Activated naive CD8-positive, alpha-beta T cell treated with anti-CD3 and anti-CD28 coated beads for 36 hours (primary cell): ENCODE measurements at places on chromosomes 13 and 19. TPM values are rescaled to one million over a fixed set of nuclear protein-coding genes. Genes with fewer than 3 reads are reported as not detected.

The TRPC4 gene
- total RNA-seq = not detected

DNA sequence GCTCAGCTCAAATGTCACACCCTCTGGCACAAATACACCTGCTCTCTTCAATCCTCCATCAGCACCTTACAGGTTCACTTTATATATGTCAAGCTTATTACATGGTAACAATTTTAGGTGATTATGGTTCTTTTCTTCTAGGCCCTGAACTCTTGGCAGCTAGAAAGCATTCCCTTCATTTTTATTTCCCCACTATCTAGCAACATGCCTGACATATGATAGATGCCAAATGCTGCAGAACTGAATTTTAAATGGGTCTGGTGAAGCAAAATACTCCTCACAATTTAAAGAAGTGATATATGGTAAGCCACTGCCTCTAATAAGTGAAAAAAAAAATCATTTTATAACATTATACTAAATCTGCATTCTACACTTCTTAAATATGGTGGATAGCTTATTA lies 95.2 kb downstream of the USP12 start:
- DNase-seq = no peak

The ZNF93 gene
- total RNA-seq = 17.3 TPM

DNA sequence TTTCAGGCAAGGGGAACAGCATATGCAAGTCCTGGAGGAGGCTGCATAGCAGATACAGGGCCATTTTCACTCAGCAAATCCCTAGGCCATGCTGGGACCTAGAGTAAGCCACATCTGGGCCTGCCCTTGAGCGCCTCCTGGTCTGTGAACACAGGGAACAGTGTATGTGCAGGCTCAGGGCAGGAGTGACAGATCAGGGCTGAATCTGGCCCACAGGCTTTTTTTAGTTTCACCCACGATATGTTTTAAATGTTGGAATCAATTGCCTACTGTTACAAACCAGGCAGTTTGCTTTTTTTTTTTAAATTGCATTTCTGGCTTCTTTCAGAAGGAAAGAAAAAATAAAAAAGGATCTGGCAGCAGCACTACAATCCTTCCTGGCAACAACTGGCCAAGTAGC lies 1.5 kb upstream of the TMEM145 start:
- no peak for DNase-seq

- DNase-seq = no peak
These were observed 1.5 kb downstream of the FXYD3 start for GRCh38 chr19:35117116-35117515.

- no peak for DNase-seq
These were observed 271.0 kb downstream of the DNAJC15 start for GRCh38 chr13:43294412-43294811.

DNA sequence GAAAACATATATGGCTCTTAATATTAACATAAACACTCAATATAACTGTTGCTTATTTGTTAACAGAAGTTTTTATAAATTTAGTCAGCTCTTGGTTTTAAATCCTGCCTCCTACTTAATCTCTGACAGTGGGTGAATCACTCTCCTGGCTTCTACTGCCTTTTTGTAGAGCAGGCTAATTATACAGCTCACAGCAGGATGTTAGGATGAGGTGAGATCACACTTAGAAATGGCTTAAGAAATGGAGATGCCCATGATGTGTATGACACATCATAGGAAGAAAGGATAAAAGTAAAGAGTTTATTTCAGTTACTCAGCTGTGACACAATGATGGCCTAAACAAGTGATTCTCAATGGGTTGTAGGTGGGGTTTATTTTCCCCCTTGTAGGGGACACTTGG lies 345.6 kb downstream of the SPRY2 start:
- no peak for DNase-seq

The ZNF567 gene
- 9.4 TPM for total RNA-seq

GRCh38 chr13:90272356-90272755 lies 1075.1 kb upstream of the MIR17HG start:
- no peak for DNase-seq

GRCh38 chr19:54369082-54369687 lies 4.5 kb upstream of the LAIR1 start:
- no peak for DNase-seq

DNA sequence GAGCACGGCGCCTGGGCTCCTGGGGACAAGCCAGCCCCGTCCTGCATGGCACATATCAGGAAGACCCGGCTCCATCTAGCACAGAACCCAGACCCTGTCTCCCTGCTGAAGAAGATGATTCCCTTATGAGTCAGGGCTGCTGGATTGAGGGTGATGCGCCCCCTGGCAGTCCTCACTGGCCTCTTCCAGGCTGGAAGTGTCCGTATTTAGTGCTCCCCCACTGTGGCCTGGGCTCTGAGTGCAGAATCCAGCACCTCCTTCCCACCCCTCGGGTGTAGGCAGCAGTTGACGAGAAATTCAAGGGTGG lies 14.9 kb downstream of the COMP start:
- no peak for DNase-seq

DNA sequence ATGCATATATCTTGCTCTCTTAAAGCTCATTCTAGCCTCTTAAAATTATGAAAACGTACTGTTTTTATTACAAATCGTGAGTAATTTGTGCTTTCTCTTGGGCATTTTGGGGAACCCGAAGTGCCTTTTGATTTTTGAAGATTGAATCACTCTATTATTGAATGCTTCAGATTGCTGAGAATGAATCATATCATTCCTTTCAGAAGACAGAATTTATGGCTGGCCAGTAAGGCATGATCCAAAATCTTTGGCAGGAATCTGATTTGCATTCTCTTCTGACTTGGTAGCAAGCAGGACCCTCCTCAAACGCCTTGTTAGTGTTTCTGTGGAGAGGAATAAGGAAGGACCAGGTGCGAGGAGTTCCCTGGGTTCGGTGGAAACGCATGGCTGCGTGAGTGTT lies 49.5 kb downstream of the STARD13 start:
- DNase-seq = no peak

The KLK11 gene
- total RNA-seq = not detected

The KLK3 gene
- not detected for total RNA-seq

DNA sequence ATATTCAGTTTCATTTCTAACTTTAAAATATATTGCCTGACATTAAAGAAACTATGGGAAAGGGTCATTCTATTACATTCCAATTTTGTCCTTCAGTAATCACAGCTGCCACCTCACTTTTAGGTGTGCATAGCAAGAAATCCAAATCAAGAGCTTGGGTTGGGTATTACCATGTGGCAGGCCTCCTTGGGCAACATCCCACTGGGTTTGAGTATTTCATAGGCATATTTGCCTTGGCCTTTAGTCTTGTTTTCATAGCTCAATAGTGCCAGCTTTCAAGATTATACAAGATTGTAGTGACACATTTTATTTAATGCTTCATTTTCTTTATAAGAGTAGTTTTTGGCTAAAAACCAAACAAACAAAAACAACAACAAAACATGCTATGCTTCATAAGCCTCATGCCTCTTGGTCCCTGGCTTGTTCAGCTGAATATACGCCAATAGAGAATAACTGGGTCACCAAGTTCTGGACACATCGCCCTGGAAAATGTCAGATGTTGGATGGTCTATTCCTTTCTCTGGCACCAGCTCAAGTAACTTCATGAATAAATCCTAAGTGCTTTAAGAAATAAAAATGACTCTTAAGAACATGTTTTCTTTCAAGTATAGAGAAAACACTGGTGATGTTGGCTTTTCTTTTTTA lies 167.4 kb upstream of the STARD13 start:
- DNase-seq = no peak

The CEACAM7 gene
- not detected for total RNA-seq

- no peak for DNase-seq
These were observed 91.8 kb downstream of the COL4A2 start for GRCh38 chr13:110398564-110399507.

The VSTM2B gene
- total RNA-seq = not detected

The CYP2F1 gene
- not detected for total RNA-seq

- DNase-seq = no peak
These were observed 113.2 kb downstream of the ESD start for GRCh38 chr13:46683676-46684260.

The HIPK4 gene
- total RNA-seq = not detected

DNA sequence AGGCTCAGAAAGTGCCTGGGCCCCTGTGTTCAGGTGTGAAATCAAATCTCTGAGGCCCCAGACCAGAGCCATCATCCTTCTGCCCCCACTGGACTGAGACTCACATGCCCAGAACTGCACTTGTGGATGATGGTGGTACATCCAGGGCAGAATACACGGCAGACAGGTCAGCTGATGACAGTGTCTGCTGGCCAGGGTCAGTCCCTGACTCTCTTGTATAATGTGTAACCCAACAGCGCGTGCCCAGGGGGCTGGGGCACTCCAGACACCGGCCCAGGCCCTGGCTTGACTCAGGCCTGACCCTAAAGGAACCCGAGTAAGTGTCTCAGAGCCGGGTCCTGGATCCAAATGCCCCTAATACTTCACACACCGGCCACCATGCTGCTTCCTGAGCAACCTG lies 37.4 kb upstream of the GATAD2A start:
- no peak for DNase-seq

The ZGLP1 gene
- total RNA-seq = 4.0 TPM

DNA sequence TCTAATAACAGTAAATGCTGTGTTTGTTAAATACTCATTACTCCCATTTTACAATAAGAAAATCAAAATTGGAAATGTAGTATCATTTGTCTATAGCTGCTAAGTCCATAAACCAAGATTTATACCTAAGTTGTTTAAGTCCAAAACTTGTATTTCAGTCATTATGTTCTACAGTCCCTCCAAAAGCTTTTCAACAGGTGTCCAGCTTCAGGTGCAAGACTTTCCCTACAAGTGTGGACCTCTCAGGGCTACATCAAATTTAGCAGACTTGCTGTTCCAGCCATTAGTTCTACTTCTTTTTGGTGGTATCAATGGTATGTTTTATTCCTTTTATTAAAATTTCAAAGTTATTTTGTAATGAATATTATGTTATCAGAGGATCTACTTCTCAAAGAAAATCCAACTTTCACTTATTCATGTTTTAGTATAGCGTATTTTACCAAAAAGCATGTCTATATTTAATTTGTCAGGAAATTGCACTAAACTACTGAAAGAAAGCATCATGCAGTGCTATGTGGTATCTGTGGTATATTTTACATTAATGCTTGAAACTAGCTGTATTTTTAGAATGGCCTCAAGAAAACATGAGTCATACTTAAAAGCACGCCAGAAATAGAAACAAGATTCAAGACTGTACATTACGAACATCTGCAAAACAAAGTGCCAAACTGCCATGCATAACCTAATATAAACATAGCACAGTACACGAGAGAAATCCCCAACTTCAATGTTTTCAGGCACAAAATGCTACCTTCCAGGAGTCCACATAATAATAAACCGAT lies 44.5 kb downstream of the VWA8 start:
- DNase-seq = no peak

The IZUMO2 gene
- total RNA-seq = not detected

DNA sequence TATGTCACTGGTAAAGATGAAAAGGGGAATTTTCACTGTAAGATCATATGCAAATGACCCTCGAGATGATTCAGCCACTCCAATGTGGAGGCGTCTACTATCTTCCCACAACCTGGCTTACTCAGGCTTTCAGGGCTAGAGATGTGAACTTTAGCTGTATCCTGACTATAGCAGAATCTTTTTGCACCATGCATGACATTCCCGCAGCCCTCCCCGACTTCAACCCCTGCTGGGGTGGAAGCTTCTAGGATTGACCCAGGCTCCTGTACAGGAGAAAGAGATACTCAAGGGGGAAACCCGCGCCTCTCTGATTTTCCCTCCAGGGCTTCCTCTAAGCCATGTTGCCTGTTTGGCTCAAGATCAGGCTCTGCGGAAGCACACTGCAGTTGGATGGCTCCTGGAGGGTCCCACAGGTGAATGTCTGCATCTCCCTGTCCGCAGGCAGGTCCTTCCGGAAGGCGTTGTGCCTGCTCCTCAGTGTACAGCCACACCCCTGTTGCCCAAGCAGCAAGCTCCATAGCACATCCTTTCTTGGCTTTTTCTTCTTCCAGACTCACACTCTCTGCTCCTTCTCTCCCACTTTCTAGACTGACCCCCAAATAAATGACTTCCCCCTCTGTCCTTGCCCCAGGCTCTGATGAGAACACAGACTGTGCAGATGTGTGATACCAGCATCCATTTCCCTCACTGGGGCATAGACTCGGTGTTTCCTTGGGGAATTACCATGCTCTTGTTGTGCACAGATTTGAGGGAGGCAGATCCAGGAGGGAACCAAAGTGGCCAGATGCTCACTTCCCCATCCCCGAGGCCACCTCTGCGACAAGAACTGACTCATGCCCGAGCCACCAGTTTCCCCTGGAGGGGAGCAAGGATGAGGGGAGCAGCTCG lies 29.1 kb upstream of the POP4 start:
- peak; percentile 38 for DNase-seq

The ZNF256 gene
- 12.9 TPM for total RNA-seq

The CD37 gene
- total RNA-seq = 110 TPM

DNA sequence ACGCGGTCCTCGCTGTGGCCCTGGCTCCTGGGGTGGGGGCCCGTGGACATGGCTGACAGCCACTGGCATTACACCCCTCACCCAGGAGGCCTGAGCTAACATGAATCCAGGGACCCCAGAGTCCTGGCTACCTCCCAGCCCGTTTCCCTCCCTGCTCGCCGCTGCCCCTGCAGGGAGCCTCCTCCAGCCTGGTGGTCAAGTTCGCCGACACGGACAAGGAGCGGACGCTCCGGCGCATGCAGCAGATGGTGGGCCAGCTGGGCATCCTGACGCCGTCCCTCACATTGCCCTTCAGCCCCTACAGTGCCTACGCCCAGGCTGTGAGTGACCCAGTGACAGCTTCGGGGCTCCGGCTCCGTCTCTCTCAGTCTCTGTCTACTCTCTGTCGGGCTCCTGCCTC lies 56.6 kb downstream of the CELF5 start:
- DNase-seq = no peak

GRCh38 chr19:38507551-38508127 lies 74.1 kb downstream of the RYR1 start:
- no peak for DNase-seq

DNA sequence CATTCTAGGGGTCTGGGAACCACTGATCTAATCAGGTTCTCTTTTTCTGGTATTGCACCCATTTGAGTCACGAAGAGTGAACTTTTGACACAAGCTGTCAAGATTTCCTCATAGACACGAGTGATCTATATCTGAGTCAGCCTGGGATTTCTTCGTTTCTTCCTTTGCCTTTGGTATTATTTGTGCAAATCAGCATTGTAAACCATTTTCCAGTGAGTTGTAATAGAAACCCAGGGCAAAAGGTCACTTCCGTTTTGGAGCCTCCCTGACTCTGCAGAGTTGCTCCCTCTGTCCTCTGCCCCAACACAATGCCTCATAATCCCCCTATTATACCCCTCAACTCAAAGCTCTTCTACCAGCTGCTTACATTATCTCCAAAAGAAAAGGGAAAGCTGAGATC lies 615.1 kb downstream of the EFNB2 start:
- no peak for DNase-seq

GRCh38 chr13:94351292-94351990 lies 128.0 kb downstream of the DCT start:
- DNase-seq = peak; percentile 8

DNA sequence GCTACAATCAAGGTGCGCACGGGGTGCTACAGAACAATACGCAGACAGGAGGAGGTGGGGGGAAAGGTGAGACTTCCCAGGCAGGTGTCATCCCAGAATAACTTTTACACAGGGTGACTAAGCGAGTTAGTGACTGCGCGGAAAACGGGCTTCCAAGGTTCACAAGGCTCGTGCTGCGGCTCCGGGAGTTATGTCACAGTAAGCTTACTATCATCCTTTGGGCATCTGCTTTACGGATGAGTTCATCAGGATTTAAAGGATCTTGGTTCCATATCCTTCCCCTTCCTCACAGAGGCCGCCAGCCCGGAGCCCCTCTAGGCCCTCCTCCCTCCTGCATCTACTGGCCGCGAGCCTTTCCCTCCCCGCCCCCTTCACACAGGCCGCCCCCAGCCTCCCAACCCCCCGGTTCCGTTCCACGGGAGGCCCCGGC lies 474 bp upstream of the IFT88 start:
- DNase-seq = no peak

GRCh38 chr19:14577885-14578427 lies 4.9 kb upstream of the CLEC17A start:
- DNase-seq = peak; percentile 36
